ENCODE measurements at places on chromosomes 13 and 19.

GRCh38 chr13:59480396-59481259 lies 683.1 kb downstream of the DIAPH3 start:
- no peak for DNase-seq

DNA sequence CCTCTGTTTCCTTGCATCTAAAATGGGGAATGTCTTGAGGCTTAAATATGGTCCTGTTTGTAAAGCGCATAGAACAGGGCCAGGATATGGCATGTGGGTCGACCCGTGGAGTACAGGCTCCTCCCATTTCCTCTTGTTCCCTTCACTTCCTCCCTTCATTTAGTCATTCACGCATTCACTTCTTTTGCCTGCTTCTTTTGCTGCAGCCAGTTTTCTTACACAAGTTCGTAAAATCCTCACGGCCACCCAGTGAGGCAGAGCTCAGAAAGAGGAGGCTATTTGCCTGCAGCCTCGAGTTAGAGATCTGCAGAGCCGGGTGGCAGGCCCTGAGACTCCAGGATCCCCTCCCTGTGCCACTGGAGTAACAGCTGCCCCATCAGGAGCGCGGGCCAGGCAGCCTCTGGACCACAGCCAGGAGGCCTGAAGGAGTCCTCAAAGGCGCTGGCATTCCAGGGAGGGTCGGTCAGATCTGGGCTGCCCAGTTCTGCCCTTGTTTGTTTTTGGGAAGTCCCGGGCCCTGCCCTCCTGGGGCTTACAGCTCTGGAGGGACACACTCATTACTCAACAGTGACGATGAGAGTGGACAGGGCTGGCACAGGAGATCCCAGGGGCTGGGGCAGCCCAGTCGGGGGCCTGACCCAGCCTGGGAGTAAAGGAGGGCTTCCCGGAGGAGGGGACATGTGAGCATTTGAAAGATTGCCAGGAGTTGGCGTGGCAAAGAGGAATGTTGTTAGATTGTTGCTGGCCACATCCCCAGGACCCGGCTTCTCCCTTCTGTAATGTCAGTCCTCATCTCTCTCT lies 4.6 kb downstream of the PPP5C start:
- DNase-seq = no peak

DNA sequence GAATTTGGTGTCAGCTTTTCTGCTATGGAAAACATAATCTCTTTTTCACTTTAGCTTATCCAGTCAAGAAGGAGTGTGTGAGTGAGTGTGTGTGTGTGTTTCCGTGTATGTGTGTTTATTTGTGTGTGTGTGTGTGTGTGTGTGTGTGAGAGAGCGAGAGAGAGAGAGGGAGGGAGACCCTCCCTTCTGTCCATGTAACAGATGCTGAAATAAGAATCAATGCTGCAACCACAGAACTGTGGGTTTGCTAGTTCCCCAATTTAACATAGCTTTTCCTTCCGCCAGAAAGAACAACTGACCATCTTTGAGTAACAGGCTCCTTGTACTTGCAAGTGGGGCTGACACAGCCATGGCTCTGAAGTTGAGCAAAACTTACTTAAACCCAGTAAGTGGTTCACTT lies 5.2 kb downstream of the LCP1 start:
- DNase-seq = no peak

- DNase-seq = no peak
Measured at GRCh38 chr13:49563516-49563915, 21.8 kb downstream of the RCBTB1 start.

DNA sequence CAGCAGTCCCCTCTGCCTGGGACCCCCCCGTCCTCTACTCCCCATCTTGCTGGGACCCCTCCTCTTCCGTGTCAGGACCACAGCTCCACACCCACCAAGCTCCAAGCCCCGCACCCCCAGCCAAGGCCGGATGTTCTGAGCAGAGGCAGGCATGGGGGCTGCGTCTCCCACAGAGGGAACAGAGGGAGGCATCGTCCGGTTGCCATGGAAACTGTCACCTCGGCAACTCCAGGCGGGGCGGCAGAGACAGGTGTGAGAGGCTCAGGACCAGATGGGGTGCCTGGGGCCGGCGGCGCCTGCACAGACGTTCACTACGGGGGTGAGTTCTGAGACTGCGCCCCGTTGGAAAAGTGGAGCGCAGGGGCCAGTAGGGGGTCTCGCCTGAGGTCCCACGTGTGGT lies 5.4 kb downstream of the RNU6-9 start:
- DNase-seq = no peak

GRCh38 chr19:1261798-1262622 lies 7.1 kb upstream of the CIRBP start:
- DNase-seq = no peak

DNA sequence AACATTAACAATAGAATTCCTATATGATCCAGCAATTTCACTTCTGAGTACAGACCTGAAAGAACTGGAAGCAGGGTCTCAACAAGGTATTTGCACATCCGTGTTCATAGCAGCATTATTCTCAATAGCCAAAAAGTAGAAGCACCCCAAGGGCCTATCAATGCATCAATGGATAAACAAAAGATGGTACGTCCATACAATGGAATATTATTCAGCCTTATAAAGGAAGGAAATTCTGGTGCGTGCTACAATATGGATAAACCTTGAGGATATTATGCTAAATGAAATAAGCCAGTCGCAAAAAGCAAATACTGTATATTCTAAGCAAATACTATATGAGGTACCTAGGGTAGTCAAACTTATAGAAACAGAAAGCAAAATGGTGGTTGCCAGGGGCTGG lies 30.8 kb upstream of the CEBPA start:
- DNase-seq = no peak

DNA sequence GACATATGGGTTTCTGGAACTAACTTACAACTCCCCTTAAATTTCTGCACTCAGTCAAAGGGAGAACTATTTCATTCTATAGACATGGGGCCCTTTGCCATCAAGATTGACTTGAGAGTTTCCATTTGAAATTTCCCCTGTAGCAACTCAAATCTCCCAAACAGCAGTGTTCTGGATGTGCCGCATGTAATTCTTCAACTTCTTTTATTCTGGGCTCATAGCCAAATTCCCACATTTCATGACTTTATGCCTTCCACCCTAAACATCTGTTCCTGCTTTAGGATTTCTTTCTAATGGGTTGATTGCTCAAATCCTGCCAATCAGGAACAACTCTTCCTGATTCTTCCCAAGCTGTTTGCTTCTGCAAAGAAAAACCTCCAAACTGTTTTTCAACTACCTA lies 336.0 kb downstream of the TBC1D4 start:
- DNase-seq = no peak
